ENCODE measurements at places on chromosomes 12 and 14.
A peak's percentile ranks its signal among the peaks of the same experiment; 100 is the strongest.

DNA sequence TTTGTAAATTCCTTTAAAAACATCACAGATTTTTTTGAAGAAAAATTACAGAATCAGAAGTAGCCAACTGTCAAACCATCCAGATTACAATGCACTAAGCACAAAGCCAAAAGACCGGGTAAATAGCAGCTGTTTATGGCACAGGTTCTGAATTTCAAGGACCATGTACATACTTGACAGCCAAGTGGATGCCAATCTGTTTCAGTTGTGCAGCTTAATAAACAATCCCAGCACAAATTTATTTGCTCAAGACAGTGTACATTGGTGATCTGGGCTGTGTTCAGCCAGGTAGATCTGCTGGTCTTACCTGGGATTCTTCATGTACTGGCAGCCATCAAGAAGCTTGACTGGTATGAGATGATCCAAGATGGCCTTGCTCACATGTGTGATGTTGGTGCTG is 229.8 kb upstream of the FLRT2 start:
- DNase-seq: no peak

DNA sequence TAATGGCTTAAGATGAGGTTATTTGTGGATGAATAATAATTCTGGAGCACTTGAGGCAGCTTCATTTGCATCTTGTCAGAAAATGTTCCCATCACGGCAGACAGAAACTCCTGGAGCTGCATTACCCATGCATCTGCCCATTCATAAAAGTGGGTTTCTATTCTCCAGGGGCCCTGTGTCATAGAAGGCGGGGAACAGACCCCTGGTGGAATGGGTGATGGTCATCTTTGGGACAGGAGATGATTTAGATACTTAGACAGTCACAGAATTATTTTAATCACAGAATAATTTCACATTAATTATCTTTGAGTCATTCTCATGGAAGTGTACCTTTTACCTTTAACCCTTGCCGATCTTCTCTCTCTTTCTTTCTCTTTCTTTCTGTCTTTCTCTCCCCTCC is 980.7 kb upstream of the TMEM132C start:
- DNase-seq: peak; percentile 31

- no peak for DNase-seq
These were observed 7.6 kb downstream of the CLECL1 start for GRCh38 chr12:9725213-9725870.

GRCh38 chr14:79915406-79915805 is 295.9 kb downstream of the DIO2 start:
- DNase-seq: no peak

DNA sequence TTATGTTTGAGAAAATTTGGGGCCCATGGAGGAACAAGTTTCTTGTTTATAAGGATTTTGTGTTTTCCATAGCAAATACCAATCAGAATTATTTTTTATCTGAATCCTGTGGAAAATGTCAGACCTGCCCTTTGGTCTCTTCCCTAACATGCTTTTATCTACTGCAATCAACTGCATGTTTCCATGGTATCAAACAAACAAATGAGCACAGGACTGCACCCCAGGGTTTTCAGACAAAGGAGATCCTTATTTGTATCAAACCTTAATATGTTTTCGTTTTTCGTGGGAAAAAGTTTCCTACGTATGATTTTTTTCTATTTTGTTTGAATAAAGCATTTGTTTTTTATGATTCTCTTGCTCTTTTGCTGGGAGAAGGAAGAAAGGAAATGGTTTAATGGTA is 91.1 kb downstream of the GPR135 start:
- DNase-seq: no peak

- peak; percentile 87 for DNase-seq
These were observed 7.4 kb upstream of the GLRX5 start for GRCh38 chr14:95527387-95528002.

- peak; percentile 31 for DNase-seq
These were observed 9.8 kb upstream of the PARP11 start for GRCh38 chr12:3882896-3883564.

- no peak for DNase-seq
These were observed 31.6 kb downstream of the NGB start for GRCh38 chr14:77239412-77239811.

- DNase-seq: no peak
These were observed 22.5 kb upstream of the PCNX1 start for GRCh38 chr14:70884595-70885342.

- DNase-seq: peak; percentile 1
These were observed 55.9 kb upstream of the AVPR1A start for GRCh38 chr12:63206909-63207308.

DNA sequence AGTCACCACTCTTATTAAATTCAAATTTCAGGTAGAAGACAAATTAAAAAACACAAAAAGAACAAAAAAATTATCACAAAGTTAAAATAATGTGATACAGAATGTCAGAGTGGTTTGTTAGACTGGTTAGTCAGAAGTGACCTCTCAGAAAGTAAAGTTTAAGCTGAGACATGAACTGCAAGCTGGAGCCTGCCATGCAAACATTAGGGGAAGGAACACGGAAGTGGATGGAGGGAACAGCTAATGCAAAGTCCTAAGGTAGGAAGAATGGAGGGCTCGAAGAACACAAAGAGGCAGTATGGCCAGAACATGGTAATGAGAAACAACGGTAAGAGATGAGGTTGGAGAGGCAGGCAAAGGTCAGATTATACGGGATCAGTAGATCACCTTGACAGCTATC is 41.7 kb downstream of the WDHD1 start:
- no peak for DNase-seq

DNA sequence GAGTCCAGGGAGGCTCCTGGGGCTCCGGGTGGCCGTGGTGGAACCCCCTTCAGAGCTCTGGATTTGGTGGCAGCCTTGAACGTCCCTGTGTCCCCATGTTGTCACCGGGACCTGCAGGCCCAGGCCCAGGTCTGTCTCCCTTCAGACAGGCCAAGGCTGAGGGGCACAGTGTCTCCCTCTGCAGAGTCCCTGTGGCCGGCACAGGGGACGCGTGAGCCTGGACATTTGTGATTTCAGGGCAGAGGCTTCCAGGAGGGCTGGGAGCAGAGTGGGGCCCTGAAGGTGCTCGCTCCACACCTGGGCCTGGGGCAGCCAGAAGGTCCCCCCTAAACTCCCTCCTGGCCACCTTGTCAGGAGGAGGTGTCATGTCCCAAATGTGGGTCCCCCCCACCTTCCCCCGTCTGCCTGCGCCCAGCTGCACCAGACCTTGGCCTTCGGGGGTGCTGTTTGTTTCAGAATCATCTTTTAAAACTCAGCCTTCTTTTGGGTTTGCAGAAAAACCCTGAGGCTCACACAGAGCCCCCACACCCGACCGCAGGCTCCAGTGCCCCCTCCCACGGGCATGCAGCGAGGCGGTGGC is 47.6 kb downstream of the KIF26A start:
- no peak for DNase-seq

DNA sequence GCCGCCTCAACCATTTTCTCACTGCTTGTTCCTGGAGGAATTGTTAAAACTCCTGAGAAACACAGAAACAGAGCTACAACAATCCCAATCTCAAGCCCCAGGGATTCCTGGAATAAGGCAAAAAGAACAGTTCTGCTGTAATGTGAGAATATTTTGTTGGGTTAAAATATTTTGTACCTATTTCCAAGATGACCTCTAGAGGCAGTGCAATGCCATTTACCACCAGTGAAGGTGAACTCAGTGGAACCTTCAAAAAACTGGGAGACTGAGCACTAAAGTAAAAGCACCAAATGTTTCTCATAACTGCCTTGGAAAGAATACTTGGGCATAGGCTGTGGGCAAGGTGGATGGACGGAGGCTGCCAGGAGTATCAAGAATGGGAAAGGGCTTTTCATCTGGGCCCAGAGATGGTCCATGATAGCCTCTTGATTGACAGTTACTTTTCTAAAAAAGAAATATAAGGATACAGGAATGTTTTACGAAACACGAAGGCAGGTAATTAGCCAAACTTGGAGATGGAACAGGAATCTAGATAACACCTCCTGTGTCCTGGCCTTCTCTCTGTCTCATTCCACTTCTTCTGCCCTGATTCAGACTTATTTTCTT is 334.0 kb upstream of the FLRT2 start:
- DNase-seq: peak; percentile 41

- DNase-seq: no peak
These were observed 53.6 kb downstream of the SLC25A21 start for GRCh38 chr14:37118673-37119366.

GRCh38 chr12:131929581-131930456 is 743 bp downstream of the PUS1 start:
- DNase-seq: peak; percentile 21

DNA sequence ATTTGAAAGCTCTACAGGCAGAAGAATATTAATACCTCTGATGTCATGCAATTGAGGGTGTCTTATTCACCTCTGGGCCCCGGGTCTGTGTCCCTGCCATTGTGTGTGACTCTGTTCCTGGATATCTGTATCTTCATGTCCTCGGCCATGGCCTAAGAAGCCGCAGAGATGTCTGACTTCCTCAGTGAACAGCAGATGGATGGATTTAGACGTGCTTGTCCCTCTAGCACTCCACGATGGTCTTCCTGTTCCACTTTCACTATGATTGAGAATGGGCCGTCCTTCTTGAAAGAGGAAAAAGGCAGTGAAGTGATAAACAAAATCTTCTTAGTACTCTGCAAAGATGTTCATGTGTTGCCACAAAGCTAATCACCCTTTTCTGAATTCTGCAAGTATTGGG is 217.4 kb downstream of the SLC41A2 start:
- DNase-seq: no peak

GRCh38 chr14:99708449-99708848 is 24.4 kb downstream of the CYP46A1 start:
- DNase-seq: no peak

- peak; percentile 91 for DNase-seq
These were observed 195.6 kb upstream of the KRR1 start for GRCh38 chr12:75706786-75707605.

GRCh38 chr12:61667676-61668075 is 592.5 kb upstream of the USP15 start:
- DNase-seq: no peak

- DNase-seq: no peak
These were observed 866.1 kb downstream of the C12orf50 start for GRCh38 chr12:87163122-87163521.
